Left lung (tissue), 14 donors: ENCODE measurements at places on chromosomes 6 and 20. TPM values are rescaled to one million over a fixed set of nuclear protein-coding genes. Genes with fewer than 3 reads are reported as not detected.
A peak's percentile ranks its signal among the peaks of the same experiment; 100 is the strongest.

BEND3 gene
- polyA plus RNA-seq = 7.8 TPM

- no peak for DNase-seq
Measured at GRCh38 chr6:43901733-43902230, 131.8 kb downstream of the VEGFA start.

FGD2 gene
- 4.7 TPM for polyA plus RNA-seq

GRCh38 chr6:166031275-166031674, 136.4 kb downstream of the TBXT start:
- no peak for DNase-seq

RAMACL gene
- 0.35 TPM for polyA plus RNA-seq

DNA sequence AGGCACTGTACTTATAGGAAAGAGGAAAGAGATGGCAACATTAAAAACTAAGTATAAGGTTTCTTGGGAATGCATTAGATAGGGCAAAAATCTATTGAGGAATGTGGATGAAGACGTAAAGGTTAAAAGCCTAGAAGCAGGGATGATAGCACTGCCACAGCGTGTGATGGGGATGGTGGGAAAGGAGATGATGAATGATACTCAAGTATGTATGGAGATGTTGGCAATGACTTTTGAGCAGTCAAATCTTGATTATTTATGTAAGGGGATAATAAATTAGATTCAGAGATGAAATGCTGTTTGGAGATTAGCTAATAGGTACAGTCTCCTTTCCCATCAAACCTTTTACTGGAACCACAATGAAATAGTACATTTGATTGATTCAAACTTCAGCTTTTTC, 432.8 kb downstream of the GRIK2 start:
- no peak for DNase-seq

ATP6V1G2 gene
- 6.3 TPM for polyA plus RNA-seq

GRCh38 chr6:151075527-151075926, 164.2 kb upstream of the AKAP12 start:
- no peak for DNase-seq

GSTA3 gene
- polyA plus RNA-seq = 0.20 TPM

DNA sequence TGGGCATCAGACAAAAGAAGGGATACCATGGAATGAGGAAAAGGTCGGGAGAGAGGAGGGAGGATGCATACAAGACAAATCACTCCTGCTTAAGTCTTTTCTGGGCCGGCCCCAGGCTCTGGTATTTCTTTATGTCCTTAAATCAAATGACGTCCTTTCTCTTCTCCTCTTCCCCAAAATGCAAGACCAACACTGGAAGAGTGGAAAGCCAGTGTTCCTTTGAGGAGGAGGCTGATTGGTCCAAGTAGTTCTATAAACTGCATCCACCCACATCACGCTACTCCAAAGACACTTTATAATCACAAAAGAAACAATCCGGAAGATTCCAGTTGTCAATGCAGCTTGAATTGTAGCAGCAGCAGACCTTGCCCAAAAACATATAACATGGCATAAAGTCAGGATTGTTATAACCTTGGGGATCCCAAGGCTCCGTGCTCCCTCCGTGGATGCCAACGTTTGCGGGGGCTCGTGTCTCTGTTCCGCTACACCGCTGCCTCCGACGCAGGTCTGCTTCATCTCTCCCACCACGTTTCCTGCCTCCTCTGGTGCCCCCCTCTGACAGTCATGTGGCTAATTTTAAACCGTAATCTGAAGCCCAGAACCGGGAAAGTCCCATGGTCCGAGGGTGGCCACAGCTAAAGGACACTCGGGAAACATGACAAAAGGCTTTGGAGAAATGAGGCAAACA, 47.1 kb downstream of the MCUR1 start:
- DNase-seq = peak; percentile 25

DNA sequence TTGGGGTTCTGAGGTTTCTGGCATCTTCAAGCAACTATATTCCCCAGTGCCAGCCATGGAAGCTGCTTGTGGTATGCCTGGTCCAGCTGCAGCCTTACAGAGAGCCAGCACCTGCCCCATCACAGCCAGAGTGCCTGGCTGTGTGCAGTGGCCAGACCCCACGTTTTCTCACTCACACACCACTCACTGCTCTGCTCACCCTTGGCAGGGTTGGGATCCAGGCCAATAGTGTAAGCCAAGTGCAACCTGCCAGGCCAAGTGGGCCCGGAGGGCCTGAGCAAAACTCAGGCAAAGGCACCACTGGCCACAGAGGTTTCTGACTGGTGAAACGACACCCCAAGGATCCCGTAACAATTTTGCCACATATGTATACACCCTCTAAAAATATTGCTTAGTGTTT, 67.9 kb upstream of the EYA4 start:
- DNase-seq = peak; percentile 26

CST5 gene
- polyA plus RNA-seq = not detected

SLC25A27 gene
- polyA plus RNA-seq = 111 TPM

- no peak for DNase-seq
Measured at GRCh38 chr20:45095805-45096238, 5.1 kb downstream of the KCNS1 start.

TFEB gene
- 8.7 TPM for polyA plus RNA-seq

VPS16 gene
- polyA plus RNA-seq = 34.6 TPM

DNA sequence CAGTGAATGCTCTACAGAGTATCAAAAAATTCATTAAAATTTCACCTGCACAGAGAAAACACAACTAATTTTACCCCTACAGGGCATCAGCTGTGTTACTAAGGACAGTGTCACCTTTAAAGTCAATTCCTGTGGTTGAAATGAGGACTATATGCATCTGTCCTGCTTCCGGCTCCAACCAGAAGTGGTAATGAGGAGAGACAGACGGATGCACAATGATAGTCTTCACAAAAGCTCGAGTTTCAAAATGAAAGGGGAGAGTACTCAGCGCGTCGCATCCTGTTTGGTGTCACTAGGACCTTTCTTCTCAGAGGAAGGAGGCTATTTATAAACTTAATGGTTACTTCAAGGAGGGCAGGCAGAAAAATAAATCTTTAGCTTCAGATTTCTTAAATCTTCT, 86.5 kb downstream of the LYRM4 start:
- peak; percentile 24 for DNase-seq

DNA sequence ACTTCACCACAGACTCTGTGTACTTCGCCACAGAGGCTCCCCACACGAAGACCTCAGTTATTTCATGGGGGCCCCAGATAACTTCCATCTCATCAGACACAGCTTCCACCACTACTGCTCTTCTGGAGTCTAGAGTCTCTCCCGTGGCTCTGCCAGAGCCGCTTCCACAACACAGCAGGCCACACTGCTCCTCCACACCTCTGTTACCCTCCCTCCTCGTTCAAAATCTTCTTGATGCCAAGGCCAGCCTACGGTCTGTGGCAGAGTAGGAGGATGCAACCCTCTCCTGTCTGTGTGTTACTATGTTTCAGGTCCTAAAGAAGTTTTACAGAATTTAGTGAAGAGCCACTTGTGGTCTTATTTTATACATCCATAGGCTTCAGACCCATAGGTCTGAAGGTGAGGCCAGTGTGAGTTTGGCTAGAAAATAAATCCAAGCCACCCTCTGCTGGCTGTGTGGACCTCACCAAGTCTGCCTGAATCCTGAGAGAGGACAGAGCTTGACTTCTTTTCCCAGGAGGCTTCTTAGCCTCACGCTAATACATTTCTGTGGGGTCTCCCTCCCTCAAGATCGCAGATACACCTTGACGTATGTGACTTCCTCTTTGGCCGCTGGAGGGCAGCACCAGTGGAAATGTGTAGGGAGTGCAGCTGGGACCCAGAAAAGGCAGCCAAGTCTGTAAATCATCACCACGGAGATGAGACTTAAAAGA, 197.7 kb downstream of the FAXC start:
- no peak for DNase-seq

- DNase-seq = no peak
Measured at GRCh38 chr20:47024461-47024937, 129.9 kb downstream of the EYA2 start.

BTNL2 gene
- polyA plus RNA-seq = 1.7 TPM

GRCh38 chr6:91743756-91744155, 1156.9 kb upstream of the MAP3K7 start:
- DNase-seq = no peak

DNA sequence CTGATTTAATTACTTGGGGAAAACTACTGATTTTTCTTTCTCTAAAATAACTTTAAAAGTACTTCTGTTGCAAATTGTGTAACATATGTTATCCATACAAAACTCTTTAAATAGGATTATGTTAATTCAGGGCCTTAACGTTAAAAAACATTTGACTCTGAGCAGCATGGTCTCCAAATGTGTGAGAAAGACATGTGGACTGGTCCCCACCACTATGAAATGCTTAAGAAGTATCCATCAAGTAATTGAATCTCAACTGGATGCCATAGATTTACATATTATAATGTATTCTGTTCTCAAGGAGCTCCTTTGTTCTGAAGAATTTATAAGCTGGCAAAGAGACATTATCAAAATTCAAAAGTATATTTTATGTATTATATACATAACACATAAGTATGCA, 130.8 kb upstream of the HEY2 start:
- no peak for DNase-seq

DNA sequence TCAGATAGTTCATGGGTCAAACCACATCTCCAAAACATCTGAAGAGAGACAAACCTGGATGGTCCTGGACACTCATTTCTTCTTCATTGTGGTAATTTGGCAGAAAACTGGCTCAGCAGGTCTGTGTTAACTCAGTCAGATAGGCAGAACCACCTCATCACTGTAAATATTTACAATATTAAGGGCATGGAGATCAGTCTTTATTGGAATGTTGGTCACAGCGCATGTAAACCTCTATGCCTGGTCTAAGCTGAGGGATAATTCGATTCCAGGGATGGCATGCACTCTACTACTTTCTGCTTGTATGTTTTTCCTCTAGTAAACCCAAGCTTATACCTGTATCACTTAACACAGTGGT, 4.0 kb upstream of the TBC1D7 start:
- no peak for DNase-seq

GRCh38 chr20:45138561-45139300, 14.5 kb upstream of the WFDC12 start:
- peak; percentile 96 for DNase-seq

DNA sequence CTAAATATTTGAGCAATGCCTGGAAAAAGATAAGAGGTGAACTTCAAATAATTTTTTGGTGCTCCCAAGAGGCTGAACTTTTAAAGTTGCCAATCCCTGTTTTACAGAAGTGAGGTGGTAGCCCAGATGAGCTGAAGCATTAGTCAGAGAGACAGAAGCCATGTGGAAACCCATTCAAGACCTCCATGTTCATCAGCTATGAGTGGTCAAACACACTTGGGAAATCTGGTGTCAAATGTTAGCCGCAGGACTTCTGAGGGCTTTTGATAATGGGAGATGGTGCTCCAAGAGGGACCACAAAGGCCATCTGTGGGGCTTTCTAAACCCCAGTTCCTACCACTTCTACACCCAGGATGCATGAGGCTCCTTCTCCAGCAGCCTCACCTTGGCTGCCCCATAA, 77.5 kb upstream of the MRPS10 start:
- no peak for DNase-seq

PRELID3B gene
- 54.8 TPM for polyA plus RNA-seq

DNA sequence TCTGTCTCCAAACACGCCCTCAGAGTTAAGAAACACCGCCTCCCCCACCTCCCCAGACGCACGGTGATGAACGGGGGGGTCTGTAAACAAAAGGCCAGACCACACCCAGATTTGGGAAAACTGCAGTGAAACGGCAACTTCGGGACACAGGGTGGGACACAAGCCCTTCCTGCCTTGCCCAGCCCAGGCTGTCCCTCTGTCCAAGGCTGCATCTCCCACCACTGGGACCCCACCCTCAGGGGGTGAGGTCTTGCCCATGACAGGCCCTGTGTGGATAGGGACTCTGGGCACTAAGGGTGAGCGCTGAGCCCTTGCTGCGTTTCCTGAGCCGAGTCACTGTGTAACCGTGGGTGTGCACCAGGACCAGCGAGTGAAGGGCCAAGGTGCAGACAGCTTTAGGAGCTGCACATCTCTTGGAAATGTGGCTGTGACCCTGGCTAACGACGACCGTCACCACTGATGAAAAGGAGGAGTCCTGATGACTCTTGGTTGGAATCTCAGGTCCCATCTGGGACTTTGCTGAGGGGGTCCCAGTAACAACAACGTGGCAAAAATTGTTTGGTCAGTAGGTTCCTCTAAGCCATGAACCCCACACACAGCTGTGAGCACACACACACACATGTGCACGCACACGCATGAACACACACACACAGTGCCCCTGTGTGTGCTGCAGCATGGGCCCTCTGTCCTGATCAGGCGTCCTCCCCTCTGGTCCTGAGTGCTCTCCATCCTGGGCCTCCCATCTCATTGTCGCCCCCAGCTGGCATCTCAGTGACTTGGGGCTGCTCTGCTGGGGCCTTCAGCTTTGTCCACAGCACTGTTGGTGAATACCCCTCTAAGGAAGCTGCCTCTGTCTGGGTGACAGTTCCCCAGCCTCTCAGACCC, 100.6 kb downstream of the RAMACL start:
- DNase-seq = no peak

F13A1 gene
- polyA plus RNA-seq = 37.1 TPM

GRCh38 chr6:113671421-113671820, 185.7 kb upstream of the MARCKS start:
- DNase-seq = no peak

DNA sequence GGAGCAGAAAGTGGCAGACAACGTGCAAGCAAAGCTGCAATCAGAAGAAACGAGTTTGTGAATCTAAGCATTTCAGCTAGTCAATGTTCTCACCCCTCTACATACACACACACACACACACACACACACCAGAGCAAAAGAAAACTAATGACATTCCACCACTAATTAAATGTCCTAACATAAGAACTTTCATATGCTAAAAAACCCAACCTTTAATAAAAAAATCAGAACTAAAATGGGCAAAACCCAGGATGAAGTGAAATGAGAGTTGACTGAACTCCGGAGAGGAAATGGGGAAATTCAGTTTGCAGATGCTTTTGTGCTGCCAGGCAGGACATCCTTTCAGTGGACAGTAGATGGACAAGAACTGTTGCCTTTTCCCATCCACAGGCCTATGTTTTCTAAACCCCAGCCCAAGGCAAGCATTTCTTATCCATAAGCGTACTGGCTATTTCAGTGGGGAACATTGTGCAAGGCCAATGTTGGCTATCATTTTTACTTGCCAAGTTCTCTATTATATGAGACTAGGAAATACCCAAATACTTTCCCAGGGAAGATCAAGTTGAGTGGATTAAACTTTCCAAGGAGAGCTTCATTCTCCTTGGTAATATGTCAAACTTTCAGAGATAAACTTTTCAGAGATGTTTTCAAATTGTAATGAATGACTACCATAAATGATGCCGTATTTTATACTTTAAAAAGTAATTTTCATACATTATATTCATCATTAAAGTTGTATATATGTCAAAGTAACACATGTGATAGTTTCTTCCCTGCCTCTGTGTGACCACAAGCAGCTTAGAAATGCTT, 27.3 kb downstream of the RIN2 start:
- no peak for DNase-seq

DNA sequence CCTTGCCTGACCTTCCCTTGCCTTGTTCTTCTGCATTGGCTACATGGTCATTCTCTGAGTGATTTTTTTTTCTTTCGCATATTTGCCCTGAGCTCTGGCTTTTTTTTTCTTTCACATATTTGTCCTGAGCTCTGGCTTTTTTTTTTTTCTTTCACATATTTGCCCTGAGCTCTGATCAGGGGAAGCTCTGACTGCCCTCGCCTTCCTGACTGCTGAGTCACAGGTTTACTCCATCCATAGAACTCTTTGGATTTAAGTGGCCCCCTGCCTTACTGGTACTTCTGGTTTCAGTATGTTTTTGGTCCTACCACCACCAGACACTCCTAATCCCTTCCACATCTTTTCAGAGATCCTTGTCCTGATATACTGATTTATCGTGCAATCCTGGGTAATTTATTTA, 201.1 kb downstream of the OGFRL1 start:
- peak; percentile 52 for DNase-seq
